ENCODE measurements at places on chromosomes 4 and X. TPM values are rescaled to one million over a fixed set of nuclear protein-coding genes. Genes with fewer than 3 reads are reported as not detected.

GRCh38 chr4:6876440-6876839 lies 33.2 kb upstream of the TBC1D14 start:
- DNase-seq: no peak

DNA sequence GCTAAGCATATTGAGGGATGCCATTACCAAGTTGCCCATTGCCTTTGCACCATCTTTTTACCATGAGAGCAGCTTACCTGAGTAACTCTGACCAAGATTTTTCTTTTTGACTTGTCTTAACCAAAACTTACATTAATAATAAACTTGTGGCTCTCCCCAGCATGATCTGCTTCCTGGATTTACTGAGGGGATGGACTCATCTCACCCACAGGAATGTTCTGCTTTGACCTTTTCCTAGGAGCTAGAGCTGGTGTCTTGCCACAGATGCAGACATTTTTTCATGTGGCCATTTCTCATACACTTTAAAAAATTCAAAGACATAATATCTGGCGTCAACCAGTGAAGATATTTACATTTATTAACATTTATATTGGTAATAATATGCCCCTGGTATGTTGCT lies 79.2 kb upstream of the EFHC2 start:
- DNase-seq: no peak

- no peak for DNase-seq
Measured at GRCh38 chrX:22276781-22277180, 4.1 kb downstream of the CBLL2 start.

DNA sequence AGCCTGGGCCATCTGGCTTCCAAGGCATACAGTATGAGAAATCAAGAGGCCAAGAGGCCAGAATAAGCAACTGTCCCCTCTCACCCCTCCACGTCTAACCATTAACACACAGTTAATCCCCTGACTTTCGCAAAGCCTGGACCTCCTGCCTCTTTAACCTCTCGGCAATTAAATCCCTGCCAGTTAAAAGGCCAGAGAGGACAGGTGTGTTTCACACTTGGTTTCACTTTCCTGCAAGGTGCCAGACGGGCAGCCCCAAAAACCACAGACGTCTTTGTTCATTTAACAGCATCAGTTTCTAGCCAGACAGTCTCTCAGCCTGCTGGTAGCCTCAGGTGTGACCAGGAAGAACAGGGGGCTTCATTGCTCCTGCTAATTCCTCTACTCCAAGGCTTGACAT lies 91.1 kb upstream of the KIT start:
- DNase-seq: no peak

DNA sequence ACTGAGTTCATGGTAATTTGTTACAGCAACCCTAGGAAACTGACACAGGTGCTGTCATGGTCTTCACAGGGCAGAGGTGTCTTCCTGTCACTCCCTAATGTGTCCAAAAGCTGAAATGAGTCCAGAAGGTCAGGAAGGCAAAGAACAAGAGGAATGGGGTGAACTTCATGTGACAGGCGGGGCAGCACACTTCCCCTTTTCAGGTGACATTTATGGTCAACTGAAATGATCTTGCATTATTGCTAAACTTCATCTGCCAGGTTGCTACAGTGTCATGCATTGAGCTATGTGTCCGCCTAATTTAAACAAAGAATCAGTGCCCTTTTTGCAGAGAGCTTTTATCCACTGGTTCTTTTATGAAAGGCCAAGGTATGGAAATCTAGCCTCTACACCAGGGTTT lies 15.9 kb upstream of the CCDC149 start:
- no peak for DNase-seq

DNA sequence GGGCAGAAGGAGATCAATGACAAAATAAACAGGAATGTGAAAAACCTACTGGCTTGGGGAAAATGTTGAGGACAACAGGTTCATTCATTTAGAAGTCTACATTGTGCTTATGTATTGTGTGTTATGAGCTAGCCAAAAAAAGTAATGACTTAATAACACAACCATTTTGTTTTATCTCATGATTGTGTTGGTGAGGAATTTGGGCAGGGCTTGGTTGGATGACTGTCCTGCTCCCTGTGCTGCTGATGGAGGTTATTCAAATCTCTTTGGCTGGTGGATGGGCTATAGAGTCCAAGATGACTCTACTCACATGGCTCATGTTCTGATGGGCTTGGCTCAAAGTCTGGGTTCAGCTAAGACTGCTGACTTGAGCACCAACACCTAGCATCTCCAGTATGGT lies 116.3 kb downstream of the HS3ST1 start:
- DNase-seq: no peak

DNA sequence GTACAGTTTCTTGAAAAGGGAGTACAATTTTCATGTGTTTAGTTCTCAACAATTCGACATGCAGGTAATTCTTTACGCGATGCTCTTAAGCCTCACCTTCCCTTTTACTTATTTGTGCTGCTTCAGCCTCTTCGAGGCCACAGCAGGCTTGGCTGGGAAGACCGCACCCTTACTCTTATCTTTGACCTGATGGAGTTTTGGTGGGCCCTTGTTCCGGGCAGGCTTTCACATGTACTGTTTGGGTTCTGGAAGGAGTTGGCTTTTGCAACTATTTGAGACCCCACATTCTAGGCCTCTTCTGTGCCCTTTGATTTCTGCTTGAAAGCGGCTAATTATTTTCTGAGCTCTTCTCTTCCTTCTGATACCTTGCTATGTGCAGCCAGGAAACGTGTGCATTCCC lies 60.2 kb downstream of the FAM193A start:
- no peak for DNase-seq

DNA sequence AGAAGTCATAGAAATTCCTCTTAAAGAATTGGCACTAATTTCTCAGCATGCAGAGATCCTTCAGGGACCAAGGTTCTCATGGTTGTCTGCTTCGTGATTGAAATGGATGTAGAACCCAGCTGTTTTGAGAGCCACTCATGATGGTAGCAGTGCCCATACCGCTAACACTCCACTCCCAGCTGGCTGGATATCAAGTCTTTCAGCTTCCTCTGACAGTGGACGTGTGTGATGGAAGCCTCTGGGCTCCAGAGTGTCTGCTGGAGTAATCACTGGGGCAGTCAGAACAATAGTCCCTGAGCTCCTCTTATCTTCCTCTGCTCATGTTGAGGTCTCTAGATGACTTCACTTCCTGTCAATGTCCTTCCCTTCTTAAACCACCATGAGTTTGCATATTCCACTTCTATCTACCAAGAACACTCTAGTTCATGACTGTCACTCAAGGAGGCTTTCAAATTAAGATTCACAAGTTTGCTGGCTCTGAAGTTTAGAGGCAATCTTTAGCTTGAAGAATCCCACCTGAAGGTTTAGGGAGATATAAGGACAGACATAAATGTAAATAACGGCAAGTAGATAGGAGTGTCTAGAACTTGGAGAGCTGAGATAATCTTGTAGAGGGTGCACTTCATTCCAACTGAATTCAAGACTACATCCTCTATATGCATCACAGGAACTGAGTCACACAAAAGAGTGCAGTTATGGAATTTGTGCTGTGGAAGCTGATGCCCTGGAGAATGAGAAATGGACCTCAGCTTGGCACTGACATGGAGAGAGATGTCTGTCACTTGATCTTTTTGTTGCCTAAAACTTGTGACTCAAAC lies 64.5 kb upstream of the WDR1 start:
- no peak for DNase-seq

DNA sequence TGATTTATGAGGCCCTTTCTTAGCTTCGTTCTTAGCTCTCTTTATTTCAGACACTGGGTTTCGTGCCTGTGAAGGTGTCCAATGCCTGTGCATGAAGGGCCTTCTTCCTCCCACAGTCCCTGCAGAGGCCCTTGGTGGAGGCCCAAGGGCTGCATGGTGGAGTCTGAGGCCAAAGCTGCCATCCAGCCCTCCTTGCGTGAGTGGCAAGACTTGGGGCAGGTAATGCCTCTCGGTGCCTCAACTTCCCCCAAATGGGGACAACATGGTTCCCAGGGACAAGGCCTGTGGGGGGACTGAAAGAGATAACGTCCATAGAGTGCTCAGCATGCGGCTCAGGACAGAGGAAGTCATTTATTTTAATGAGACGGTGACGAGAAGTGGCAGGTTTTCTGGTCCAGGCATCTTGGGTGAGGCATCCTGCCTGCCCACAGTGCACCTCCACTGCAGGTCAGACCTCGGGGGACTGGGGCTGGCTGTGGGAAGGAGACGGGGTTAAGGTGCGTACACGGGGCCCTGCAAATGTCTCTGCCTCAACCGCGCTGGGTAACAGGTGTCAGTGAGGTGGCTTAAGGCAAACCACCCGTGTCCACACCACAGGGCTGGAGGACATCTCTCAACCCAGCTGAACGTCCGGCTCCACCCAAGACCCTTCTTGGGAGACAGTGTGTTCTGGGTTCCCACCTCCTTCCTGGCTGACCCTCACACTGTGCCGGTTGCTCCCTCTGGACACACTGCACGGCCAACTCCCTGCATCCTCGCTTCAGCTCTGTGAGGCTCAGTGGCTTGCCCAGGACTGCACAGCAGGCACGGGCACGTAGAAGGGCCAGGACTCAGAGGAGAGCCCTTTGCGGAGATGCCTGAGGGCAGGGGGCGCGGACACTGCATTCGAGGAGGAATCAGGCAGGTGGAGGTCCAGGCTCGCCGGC lies 50.5 kb downstream of the PSAPL1 start:
- DNase-seq: no peak

- no peak for DNase-seq
Measured at GRCh38 chr4:153518001-153518400, 51.8 kb downstream of the TMEM131L start.

DNA sequence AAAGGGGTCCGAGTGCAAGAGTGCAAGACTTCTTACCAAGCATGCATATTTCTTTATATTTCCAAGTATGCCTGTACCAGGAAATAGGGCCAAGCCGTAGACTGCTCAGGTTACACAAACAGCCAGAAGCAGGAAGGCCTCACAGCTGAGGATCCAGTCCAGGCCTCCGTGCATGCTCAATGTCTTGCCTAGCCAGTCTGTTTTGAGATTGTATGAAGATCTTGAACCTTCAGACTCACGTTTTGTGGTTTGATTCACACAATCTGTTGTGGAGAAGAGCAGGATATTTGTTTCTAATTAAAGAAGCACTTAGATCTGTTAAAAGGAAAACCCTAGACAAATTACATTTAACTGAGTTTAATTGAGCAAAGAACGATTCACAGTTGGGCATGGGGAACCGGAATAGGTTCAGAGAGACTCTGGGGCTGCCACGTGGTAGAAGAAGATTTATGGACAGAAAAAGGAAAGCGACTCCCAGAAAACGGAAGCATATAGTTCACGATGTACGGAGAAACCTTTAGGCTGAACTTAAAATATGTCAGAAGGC lies 1.2 kb downstream of the MGST2 start:
- no peak for DNase-seq

- DNase-seq: no peak
Measured at GRCh38 chr4:138494116-138494515, 252.0 kb upstream of the SLC7A11 start.

DNA sequence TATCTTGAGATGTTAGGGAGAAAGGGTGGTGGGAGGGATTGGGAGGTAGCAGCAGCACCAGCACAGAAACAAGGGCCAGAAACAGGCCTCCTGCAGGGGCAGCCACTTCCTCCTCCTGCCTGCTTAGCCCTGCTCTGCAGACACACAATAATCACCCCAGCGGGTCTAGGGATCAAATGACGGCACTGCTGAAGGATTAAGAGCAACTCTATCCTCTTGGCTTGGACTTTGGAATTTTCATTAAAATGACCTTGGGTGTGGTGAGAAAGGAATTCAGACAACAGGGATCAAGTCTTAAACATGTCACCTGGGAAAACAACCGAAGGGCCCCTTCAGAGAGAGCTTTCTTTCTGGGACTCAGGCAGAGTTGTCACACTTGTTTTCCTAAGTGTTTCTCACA lies 353.4 kb downstream of the SPRY1 start:
- DNase-seq: no peak

DNA sequence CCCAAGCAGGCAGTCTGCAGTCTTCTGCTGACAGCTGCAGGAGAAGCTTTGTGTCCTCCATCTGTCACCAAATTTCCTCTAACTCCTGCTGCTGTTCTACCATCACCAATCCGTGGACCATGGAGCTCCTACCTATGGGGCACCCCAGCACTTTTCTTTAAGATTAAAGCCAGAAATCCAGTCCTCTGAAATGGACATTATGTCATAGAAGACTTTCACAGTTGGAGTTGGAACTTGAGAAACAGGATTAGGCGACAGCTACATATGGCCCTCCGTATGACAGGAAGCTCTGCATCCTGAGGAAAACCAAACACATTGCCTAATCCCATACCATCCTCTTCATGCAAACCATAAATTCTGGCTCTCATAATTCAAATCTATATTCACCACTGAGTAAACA lies 470.6 kb upstream of the GALNTL6 start:
- no peak for DNase-seq

GRCh38 chr4:136893573-136893972 lies 638.7 kb downstream of the PCDH18 start:
- no peak for DNase-seq

DNA sequence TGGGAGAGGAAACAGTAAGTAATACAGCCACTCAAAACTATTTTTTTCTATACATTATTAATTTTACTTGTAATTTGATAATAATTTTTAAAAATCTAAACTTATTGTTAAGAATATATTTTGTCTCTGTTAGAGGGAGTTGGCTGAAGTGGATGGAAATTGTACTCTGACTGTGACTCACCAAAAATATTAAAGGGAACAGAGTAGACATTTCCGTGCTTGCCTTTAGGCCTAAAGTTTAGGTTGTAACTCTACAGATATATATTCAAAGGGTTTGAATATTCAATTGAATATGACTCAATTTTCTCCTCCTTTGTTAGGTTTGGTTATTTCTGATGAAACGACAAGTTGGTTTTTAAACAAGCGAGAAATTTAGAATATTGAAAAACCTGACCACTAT lies 128.3 kb upstream of the PITX2 start:
- no peak for DNase-seq

- no peak for DNase-seq
Measured at GRCh38 chr4:98611677-98612317, 46.6 kb downstream of the TSPAN5 start.

DNA sequence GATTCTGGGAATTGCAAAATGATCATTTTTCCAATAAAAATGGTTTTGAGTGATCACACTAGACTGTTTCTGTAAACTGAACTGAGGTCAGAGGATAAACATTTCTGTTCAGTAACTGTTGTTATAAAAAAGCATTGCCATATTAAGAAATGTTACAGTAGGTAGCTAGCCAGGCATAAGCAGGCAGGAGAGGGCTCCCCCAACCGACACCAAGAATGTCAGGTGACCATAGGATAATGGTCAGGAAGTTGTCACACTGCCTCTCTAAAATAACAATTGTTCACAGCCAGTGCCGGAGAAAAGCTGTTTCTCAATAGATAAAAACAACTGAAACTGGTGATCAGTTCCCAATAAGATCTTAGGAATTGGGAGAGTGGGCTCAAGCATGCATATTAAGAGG lies 306.2 kb upstream of the SLIT2 start:
- no peak for DNase-seq

YIPF7 gene
- total RNA-seq: not detected

KLB gene
- not detected for total RNA-seq

CXCL10 gene
- 1.3 TPM for total RNA-seq

CDKL2 gene
- total RNA-seq: 3.1 TPM

CSN1S1 gene
- not detected for total RNA-seq
